ENCODE measurements at places on chromosomes 3 and 15. TPM values are rescaled to one million over a fixed set of nuclear protein-coding genes. Genes with fewer than 3 reads are reported as not detected.

DNA sequence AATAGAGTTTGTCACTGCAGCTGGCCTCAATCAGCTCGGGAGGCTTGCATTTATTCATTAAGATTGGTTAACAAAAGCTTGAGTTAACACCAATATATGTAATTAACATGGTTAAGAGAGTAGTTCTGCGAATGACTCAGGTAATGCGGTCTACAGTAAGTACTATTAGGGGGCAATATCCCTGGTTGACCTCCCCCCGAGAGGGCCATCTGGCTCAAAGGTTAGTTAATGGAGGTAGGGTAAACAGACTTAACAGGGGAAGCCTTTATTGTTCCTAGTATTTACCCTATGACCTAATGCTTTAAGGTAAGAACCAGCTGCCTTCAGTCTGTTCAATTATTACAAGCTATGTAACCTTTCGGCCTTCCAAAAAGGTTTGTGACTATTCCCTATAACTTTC, 403.3 kb upstream of the SGO1 start:
- no peaks in the 10 kb centered on the region for H3K36me3 ChIP-seq
- no peak overlapping the region for H3K27ac ChIP-seq
- H3K4me1 ChIP-seq: no peaks in the 10 kb centered on the region

- no peak overlapping the region for H3K4me3 ChIP-seq
- no peak for DNase-seq
- no peaks in the 10 kb centered on the region for H3K36me3 ChIP-seq
- H3K27me3 ChIP-seq: no peaks in the 10 kb centered on the region
These were observed 5.0 kb upstream of the CDV3 start for GRCh38 chr3:133568294-133569014.

DNA sequence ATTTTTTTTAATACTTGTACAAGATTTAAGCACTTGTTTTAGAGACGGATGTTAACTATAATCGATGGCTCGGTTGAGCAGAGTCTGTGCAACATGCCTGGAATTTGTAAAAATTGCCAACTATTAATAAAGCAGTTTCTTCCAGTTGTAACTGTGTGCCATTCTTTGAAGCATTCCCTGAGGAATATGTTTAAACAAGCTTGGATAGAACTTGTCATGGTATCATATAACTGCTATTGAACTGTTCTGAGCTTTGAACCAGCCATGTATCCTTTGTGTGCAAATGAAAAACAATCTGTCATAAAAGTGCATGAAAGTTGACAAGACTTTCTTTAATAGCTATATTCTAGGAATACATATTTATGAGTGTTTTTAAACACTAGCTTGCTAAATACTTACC, 45.8 kb upstream of the UBE2E2 start:
- no peak for DNase-seq
- H3K4me1 ChIP-seq: no peaks in the 10 kb centered on the region
- H3K36me3 ChIP-seq: no peaks in the 10 kb centered on the region
- no peak overlapping the region for H3K27ac ChIP-seq
- H3K27me3 ChIP-seq: no peaks in the 10 kb centered on the region
- no peak overlapping the region for H3K4me3 ChIP-seq

DNA sequence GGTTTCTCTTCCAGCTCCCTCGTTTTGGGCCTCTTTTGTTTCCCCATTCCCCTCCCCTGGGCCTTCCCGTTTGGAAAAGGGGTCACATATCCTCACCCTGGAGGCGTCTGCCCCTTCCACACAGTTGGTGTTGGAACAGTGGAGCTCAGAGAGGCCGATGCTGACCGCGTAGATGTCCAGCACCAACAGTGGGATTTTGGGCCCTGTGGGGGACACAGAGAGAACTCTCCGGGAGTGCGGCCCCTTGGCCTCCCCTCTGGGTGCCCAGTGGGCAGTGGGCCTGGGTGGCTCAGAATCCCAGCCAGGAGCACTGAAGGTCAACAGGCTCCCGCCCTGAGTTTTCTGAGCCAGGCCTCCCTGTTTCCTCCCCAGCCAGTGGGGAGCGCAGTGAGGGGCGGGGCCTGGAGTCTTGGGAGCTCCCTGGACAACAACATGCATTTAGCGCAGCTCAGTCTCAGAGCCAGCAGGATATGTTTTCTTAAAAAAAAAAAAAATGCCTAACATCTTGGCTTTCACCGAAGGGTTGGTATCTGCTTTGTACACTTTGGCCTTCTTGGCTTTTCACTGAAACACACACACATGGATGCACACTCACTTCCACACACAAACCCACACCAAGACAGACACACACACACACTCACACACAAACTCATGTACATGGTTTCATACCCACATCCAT, 670 bp upstream of the ISLR start:
- H3K4me3 ChIP-seq: no peak overlapping the region
- H3K36me3 ChIP-seq: no peaks in the 10 kb centered on the region
- H3K27me3 ChIP-seq: no peaks in the 10 kb centered on the region
- no peak for DNase-seq
- no peaks in the 10 kb centered on the region for H3K4me1 ChIP-seq
- H3K27ac ChIP-seq: no peak overlapping the region

- H3K4me1 ChIP-seq: no peaks in the 10 kb centered on the region
- no peaks in the 10 kb centered on the region for H3K27me3 ChIP-seq
- no peak for DNase-seq
- no peaks in the 10 kb centered on the region for H3K36me3 ChIP-seq
These were observed 64.6 kb downstream of the TLE3 start for GRCh38 chr15:70033109-70033508.

DNA sequence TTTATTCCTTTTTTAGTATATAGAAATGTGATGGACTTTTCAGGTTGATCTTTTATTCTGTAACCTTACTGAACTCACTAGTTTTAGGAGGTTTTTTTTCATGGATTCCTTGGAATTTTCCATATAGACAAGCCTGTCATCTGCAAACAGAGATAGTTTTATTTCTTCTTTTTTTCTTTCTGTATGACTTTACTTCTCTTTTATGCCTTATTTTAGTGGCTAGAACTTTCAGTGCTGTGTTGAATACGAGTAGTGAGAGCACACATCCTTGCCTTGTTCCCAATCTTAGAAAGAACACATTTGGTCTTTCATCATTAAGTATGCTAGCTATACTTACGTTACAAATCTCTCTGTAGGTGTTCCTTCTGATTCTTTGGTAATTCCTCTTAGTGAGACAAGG, 336.5 kb downstream of the PTPRG start:
- no peak for DNase-seq
- H3K27ac ChIP-seq: no peak overlapping the region
- no peaks in the 10 kb centered on the region for H3K27me3 ChIP-seq
- H3K4me3 ChIP-seq: no peak overlapping the region
- no peaks in the 10 kb centered on the region for H3K36me3 ChIP-seq

DNA sequence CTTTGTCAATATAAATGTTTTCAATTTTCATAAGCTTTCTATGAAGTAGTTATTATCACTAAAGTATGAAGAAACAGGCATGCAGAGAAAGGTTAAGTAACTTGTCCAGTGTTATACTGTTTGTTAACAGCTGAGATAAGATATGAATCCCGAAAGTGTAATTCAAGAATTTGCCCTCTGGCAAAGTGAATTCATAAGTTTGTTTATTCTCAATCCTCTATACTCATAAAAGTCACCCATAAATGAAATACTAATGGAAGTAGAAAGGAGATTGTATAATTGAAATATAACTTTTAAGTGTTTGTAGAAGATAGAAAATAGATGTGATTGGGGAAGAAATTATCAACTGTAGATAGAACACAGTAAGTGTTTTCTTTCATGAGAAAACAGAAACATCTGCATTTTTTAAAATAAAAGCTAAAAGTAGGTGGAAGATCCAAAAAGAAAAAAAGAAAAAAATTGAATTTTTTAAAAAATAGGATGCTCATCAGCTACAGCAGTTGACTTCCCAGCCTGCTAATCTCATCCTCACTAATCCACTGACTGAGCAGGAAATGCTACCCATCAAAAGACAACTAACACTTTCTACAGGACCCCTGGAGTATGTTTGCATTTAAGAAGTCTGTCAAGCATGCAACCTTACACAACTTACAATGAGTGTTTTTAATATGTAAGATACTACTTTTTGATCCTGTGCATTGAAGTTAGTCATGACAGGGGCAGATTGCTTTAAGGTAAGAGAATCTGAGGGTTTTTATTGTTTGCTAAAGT, 878.1 kb downstream of the SI start:
- DNase-seq: no peak
- no peaks in the 10 kb centered on the region for H3K36me3 ChIP-seq
- H3K27ac ChIP-seq: no peak overlapping the region

DNA sequence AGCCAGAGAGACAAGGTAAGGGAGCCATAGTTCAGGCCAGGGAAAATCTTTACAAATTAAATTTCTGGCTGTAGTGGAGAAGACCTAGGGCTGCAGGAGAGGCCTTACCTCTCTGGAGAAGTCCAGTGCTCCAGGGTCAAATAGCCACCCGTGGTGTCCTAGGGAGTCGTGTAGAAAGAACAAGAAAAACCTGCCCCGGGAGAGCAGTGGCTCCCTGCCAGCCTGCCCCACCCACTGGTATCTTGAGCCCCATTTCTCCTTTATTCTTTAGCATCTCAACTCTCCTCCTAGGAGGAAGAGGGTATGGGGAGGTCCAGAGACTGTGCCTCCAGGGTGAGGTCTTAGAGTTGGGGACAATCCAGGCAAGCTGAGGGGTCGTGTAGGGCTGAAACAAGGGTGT, 32.1 kb upstream of the NTRK3 start:
- H3K4me1 ChIP-seq: peaks cover 4% of the 10 kb centered on the region
- H3K27me3 ChIP-seq: no peaks in the 10 kb centered on the region
- DNase-seq: no peak
- H3K27ac ChIP-seq: no peak overlapping the region
- no peak overlapping the region for H3K4me3 ChIP-seq

GRCh38 chr3:6605227-6605626, 255.7 kb upstream of the GRM7 start:
- H3K27ac ChIP-seq: no peak overlapping the region
- DNase-seq: no peak
- no peaks in the 10 kb centered on the region for H3K36me3 ChIP-seq

- H3K4me3 ChIP-seq: no peak overlapping the region
- DNase-seq: no peak
- no peaks in the 10 kb centered on the region for H3K36me3 ChIP-seq
- H3K27ac ChIP-seq: peak overlapping the region; percentile 36
- H3K4me1 ChIP-seq: peaks cover 9% of the 10 kb centered on the region
These were observed 69.1 kb downstream of the TTC23 start for GRCh38 chr15:99180086-99180963.

Gene SLC9C1
- 0.23 TPM for total RNA-seq

Gene IL17RE
- total RNA-seq: 82.9 TPM

Gene SEMA3F
- total RNA-seq: 11.3 TPM

Gene SLC38A3
- total RNA-seq: 16.8 TPM
